ENCODE measurements at places on chromosomes 11 and 22. TPM values are rescaled to one million over a fixed set of nuclear protein-coding genes. Genes with fewer than 3 reads are reported as not detected.

KCNQ1 gene
- 43.0 TPM for total RNA-seq

PATE4 gene
- not detected for total RNA-seq

BIK gene
- not detected for total RNA-seq

ANO5 gene
- total RNA-seq = 58.4 TPM

GGTLC3 gene
- not detected for total RNA-seq

CADM1 gene
- 36.0 TPM for total RNA-seq

DENND6B gene
- 2.8 TPM for total RNA-seq

CCDC116 gene
- total RNA-seq = 0.43 TPM

COMT gene
- total RNA-seq = 97.1 TPM

NXPE4 gene
- not detected for total RNA-seq

CD6 gene
- 0.86 TPM for total RNA-seq

SLC16A8 gene
- total RNA-seq = not detected

OR52I2 gene
- total RNA-seq = not detected
